ENCODE measurements at places on chromosomes 3 and 15.

DNA sequence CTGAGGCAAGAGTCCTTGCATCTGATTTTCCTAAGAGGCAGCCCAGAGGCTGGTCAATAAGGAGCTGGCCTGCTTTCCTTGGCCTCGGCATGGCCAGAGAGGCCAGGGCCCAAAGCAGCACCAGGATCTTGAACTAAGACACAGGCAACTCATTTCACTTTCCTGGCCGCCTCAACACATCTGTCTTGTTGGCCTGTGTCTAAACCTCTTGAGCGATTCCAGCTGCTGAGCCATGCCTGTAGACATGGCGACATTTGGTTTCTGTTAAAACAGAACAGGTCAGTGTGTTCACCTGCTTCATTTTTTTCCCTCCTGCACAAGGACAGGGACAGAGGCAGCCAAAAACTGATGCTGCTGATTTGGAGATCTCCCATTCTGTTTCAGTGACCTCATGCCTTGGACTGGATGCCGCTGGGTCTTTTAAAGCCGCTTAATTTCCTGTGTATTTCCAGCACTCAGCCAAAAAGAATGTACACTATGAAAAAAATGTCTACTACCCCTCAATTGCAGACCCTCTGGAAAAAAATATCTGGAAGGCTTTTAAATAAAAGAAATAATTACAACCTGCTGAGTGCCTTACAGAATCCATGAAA, 266.6 kb upstream of the ICE2 start:
- DNase-seq = no peak

DNA sequence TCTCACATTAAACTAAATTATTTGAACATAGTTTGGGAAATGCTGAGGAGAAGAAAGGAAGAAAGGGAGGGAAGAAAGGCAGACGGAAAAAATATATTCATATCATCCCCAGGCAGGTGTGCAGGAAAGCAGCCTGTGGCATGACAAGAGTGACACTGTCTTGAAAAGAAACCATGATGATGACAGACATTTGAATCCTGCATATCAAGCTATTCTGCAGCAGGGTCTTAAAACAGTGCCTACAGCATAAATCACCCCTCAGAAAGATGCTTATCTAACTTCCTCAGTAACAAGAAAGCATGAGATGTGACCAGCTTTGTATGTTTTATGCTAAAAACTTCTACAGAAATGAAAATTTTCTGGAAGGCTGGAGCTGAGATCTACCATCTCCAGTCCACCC, 144.5 kb upstream of the GRM7 start:
- DNase-seq = no peak

DNA sequence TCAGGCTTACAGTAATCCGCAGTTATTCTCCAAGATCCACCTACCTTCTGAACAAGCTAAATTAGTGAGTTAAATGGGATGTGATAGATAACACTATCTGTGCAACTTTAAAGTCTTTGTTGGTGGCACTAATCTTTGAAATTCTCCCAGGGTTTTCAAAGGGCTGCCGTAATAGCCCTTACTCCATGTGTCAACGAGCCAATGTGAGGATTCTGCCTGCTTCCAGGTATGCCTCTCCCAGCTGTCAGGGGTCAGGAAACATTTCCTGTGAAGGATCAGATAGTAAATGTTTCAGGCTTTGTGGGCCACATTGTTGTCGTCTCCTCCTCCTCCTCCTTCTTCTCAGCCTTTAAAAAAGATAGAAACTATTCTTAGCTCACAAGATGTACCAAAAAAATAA, 20.2 kb upstream of the SCN5A start:
- no peak for DNase-seq

- DNase-seq = peak; percentile 97
Observed at GRCh38 chr15:89430530-89431341, 65.6 kb downstream of the RHCG start.

- DNase-seq = no peak
Observed at GRCh38 chr3:51391566-51392354, 675 bp downstream of the RBM15B start.

GRCh38 chr3:157201648-157202278, 41.8 kb upstream of the CCNL1 start:
- DNase-seq = no peak

- DNase-seq = no peak
Observed at GRCh38 chr3:9409981-9410854, 12.8 kb downstream of the SETD5 start.

- DNase-seq = no peak
Observed at GRCh38 chr3:120908030-120908794, at the start of gene STXBP5L. STXBP5L (plus strand) TSS chr3:120908205; CDS start chr3:120909579, 1,374 bp downstream.

GRCh38 chr15:28918141-28918983, 32.6 kb downstream of the APBA2 start:
- no peak for DNase-seq

- no peak for DNase-seq
Observed at GRCh38 chr3:15750879-15751278, 46.9 kb downstream of the ANKRD28 start.

DNA sequence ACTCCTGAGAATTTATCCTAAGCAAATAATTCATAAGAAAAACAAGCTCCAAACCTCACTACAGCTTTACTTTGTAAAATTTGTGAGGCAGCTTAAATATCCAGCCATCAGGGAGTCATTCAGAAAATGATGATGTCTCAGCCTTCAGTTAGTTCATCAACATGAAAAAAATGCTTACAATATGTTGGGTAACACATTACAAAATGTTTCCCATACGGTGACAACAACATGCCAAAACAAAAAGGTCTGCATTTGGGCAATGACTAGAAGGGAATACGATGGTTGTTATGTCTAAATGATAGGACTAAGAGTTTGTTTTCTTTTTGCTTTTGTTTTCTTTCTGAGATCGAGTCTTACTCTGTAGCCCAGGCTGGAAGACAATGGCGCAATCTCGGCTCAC, 47.0 kb upstream of the CFAP161 start:
- no peak for DNase-seq

GRCh38 chr3:103803787-103804186, 1369.0 kb downstream of the ZPLD1 start:
- no peak for DNase-seq

DNA sequence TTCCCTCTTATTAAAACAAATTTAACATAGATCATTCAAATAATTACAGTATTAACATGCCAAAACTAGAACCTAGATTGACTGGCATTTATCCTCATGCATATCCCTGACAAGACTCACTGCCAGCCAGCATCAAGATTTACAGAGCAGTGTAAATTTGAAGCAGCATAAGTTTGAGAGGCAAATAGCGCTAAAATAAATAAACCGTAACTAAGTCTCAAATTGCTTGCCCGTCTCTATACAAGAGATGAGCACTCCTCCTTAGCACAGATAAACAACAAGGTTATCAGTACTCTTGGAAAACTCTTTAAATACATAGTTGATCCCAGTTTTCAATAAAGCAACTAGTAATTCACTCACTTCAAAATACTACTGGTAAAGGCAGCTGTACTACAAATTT, 29.6 kb downstream of the MSL2 start:
- DNase-seq = no peak

DNA sequence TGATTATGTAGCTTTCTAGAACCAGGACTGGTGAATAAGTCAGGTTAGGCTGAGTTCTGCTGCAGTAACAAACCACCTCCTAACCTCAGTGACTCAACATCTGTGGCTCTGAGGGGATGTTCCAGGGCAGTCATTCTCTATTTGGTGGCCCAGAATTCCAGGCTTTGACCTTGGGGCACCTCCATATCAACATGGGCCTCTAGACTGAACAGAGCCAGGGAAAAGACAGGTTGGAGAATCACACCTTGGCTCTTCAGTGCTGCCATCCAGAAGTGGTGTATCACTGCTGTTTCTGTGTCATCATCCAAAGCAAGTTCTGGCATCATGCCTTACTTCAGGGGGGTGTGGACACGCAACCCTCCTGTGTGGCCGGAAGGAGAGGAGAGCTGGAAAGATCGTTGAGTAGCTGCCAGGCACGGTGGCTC, 15.3 kb downstream of the ZBTB47 start:
- peak; percentile 16 for DNase-seq

DNA sequence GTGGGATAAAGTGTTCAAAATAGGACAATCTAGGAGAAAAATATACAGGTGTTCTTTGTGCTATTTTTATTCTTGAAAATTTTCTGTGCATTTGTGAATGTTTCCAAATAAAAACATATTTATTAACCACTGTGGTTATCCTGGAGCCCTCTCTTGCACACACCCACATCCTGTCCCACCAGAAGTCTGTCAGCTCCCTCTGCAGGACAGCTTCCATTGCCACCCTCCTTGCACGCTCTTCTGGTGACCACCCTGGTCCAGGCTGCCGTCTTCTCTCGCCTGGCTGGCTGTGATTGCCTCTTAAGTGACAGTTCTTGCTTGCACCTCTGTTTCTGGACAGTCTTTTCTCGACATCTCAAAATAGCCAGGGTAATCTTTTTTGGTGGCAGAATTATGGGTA, 394.0 kb downstream of the LRTM1 start:
- DNase-seq = no peak

GRCh38 chr3:100183608-100184125, 69.4 kb upstream of the FILIP1L start:
- no peak for DNase-seq

- no peak for DNase-seq
Observed at GRCh38 chr15:66172324-66172980, 81.1 kb downstream of the MEGF11 start.

DNA sequence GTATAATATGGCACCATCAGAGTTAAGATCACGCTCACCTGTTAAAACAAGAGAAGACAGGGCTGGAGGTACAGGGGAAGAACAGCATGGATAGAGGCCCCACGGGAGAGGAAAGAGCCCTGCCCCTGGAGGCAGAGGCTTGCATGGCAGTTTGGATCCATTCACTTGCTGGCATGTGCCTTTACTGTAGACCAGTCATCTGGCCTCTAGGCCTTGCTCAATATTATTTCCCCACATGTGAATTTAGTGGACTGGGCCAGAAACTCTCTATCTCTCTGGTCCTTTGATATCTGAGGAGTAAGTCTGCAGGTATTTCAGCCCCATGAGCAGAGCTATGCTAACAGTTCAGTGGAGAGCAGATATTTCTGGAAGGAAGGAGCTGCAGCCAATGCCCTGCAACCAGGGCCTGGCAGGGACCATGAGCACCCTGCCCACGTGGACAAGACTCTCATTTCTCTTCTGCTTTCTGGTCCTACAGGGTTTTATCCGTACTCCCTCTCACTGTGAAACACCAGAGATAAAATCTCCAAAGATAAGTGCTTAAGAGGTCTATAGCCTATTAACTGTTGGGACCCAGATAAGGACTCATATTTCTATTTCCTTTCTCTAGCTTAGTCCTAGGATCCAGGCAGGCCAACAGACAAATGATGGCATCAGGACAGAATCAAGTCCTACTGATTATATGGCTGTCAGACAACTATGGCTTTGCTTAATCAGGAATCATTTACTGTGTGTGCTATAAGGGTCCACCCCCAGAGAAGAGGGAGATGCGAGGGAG, 65.0 kb downstream of the CLDN11 start:
- no peak for DNase-seq

DNA sequence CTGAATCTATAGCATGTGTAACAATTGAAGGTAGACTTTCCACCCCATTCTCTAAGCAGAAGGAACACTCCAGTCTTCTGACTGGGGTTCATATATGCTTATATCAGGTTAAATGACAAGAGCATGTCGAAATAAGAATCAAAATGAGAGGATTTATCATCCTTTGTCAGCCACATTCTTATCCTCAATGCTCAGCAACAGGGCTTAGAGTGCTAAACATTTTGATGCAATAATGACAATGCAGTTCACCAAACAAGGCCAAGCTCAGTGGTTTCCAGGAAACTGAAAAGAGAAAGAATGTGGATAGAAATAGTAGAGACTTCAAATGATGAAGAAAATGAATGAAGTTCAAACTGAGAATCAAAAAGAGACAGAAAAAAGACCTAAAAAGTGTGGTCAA, 78.0 kb downstream of the FSIP1 start:
- no peak for DNase-seq

DNA sequence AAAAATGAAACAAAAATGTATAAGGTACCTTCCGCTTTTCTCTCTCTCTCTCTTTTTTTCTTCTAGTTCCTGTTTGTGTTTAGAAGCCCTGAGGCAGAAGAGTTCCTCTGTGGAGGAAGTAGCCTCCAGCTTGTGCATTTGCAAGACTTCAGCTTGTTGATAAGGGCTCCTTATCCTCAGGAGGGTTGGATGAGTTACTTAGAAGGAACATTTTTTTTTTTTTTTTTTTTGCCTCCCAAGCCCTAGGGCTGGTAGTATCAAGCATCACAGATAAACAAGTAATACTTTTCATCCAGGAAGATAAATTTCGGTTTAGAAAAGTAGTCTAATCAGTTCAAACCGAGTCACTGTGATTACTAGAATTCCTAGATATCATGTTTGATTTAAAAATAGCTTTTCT, 91.0 kb upstream of the CBLB start:
- no peak for DNase-seq

GRCh38 chr15:73560501-73561117, 72.6 kb downstream of the NPTN start:
- no peak for DNase-seq

GRCh38 chr15:86155551-86155950, 75.9 kb downstream of the AGBL1 start:
- DNase-seq = no peak

DNA sequence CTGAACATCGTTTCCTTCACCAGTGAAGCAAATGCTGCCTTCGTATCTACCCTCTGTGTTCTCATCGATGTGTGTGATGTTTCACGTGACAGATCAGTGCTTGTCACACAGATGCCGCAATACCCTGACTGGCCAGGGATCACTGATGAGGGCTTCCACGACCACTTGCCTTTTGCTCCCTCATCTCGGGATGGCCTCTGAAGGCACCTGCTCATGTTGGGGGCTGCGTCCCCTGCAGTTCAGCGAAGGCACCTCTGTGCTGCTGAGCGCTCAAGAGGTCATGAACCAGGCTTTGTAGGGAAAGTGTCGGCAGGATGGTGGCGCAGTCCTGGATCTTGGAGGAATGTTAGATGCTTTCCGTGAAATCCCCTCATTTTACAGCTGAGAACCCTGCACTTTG, 79.2 kb upstream of the KLF13 start:
- DNase-seq = no peak

DNA sequence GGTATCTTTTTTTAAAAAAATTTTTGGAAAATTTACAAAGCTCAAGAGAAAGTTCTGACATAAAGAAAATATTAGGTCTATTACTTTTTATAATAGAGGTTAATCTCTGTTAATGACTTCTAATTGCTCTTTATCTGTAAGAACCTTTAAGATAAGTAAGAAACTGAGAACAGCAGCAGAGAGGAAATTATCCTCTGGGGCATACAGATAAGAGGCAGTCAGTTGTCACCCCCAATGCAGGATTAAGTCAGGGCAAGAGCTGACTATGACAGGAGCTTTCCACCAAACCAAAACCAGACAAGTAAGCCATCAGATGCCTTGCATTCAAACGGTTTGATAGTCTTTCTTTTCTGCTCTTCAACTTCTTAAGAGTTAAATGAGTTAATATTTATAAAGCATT, 149.0 kb downstream of the GSK3B start:
- DNase-seq = no peak

GRCh38 chr15:84886984-84887299, 2.5 kb downstream of the SLC28A1 start:
- DNase-seq = no peak

- DNase-seq = no peak
Observed at GRCh38 chr3:148727231-148727630, 29.5 kb downstream of the AGTR1 start.
